ENCODE measurements at places on chromosomes 2 and 18.

DNA sequence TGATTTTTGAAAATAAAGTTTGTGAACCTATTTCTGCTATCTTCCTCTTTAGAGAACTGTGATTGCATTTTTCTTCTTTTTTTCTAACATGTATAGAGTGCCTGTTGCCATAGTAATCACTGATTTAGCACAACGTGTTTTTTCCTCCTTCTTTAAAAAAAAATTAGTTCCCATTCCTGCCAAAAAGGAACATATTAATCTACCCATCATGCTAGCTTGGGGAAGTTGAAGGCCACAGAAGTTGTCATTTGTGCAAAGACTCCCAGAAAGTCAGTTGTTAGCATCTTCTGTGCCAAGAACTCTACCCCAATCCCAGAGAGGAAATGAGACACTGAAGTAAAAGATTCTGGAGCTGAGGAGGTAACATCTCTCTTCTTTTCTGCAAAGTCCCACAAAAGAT, 57.3 kb downstream of the SLC8A1 start:
- DNase-seq, result no peak

GRCh38 chr2:36820942-36821605, 124.6 kb downstream of the VIT start:
- no peak for DNase-seq

GRCh38 chr2:113376913-113377445, 60.5 kb upstream of the ZNG1B start:
- DNase-seq, result no peak

GRCh38 chr2:134252092-134252750, 1.7 kb upstream of the MGAT5 start:
- DNase-seq, result no peak

GRCh38 chr18:79905389-79905911, 46.0 kb downstream of the SLC66A2 start:
- no peak for DNase-seq

- DNase-seq, result no peak
Measured at GRCh38 chr2:41990688-41991087, 57.1 kb upstream of the PKDCC start.

- no peak for DNase-seq
Measured at GRCh38 chr2:132607426-132608090, 62.4 kb downstream of the LYPD1 start.

GRCh38 chr2:30786923-30787685, 20.1 kb downstream of the CAPN13 start:
- DNase-seq, result no peak

- no peak for DNase-seq
Measured at GRCh38 chr2:192148241-192148619, 46.5 kb downstream of the TMEFF2 start.

- no peak for DNase-seq
Measured at GRCh38 chr2:118265873-118266455, 177.7 kb downstream of the INSIG2 start.

DNA sequence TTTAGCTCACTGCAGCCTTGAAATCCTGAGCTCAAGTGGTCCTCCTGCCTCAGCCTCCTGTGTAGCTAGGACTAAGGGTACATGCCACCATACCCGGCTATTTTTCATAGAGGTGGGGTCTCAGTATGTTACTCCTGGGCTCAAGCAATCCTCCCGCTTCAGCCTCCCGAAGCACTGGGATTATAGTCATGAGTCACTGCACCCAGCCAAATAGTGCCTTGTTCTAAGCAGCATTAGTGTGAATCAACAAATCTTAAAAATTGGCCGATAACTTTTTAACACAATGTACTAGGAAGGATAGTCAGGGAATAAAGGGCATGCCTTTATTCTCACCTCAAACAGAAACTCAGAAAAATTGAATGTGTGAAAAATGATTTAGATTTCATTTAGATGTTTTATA, 51.6 kb downstream of the XRCC5 start:
- no peak for DNase-seq

Data from bone marrow (tissue), 2 donors.